ENCODE measurements at places on chromosomes 5 and 9.
A peak's percentile ranks its signal among the peaks of the same experiment; 100 is the strongest.

DNA sequence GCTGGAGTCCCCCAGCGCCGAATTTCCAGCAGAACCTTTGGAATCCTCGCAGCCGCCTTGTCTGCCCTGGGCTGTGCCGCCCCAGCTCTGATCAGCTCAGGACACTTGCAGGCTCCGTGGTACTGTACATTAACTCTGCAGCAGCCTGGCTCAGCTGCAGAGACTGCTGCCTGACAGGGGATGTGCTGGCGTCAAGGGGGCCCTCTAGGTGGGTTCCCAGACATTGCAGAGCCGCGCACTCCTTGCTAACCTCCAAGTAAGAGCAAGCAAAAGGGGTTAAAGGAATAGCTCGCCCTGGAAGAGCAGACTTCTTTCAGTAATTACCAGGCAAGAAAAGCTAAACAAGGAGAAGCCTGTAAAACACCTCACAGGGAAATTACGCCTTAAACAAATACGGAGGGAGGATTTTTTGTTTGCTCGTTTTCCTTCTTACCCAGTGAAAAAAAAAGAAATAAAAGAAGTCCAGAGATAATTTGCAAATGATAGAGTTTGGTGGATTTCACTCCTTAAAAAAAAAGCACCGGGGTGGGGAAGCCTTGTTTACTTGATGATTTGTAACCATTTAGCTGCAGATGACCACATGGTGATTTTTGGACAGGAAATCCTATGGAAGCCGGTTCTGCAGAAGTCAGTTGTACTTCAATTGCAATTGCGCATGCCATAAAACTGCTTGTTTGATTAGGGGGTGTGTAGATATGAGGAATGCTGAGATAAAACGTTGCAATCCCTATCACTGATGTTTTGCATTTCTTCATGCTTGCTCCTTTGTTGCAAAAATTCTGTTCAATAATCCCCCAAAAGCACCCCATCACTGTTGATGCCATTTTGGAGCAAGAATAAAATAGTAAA lies 305.8 kb downstream of the PDE4D start:
- DNase-seq, result peak; percentile 64
- no peak overlapping the region for H3K27ac ChIP-seq
- no peak overlapping the region for H3K4me3 ChIP-seq
- H3K4me1 ChIP-seq, result no peaks in the 10 kb centered on the region
- no peaks in the 10 kb centered on the region for H3K27me3 ChIP-seq

DNA sequence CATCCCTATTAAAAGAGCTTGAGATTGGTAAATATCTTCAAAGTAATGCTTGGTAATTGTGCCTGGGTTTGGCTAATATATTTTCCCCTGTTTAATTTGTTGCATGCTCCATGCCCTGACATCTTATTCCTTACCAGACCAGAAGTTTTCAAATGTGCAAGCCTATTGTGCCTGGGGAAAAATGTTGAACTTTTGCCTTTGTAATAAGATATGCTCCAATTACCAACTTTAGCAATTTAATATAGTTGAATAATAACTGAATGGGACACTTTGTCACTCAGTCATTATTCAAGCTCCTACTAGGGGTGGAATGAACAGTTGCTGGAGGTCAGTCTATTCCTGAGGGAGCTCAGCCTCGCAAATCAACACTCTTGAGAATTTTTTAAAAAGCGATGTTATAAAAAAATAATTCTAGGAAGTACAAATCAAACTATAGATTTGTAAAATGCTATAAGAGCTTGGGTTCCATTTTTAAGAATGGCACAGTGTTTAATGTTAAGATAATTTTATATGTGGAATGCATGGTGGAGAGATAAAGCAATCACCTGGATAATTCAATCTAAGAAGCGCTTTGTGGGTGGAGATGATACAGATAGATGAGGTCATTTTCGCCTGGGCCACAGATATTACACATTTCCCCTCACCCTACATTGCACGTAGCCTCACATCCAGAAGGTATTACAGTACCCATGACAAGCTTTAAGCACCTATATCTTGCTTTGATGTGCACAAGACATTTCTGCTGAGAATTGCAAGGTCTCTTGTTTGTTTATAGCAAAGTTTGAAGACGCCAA lies 231.8 kb downstream of the PIK3R1 start:
- H3K36me3 ChIP-seq, result no peaks in the 10 kb centered on the region
- H3K27me3 ChIP-seq, result no peaks in the 10 kb centered on the region
- H3K4me1 ChIP-seq, result no peaks in the 10 kb centered on the region
- H3K27ac ChIP-seq, result no peak overlapping the region
- no peak overlapping the region for H3K4me3 ChIP-seq

DNA sequence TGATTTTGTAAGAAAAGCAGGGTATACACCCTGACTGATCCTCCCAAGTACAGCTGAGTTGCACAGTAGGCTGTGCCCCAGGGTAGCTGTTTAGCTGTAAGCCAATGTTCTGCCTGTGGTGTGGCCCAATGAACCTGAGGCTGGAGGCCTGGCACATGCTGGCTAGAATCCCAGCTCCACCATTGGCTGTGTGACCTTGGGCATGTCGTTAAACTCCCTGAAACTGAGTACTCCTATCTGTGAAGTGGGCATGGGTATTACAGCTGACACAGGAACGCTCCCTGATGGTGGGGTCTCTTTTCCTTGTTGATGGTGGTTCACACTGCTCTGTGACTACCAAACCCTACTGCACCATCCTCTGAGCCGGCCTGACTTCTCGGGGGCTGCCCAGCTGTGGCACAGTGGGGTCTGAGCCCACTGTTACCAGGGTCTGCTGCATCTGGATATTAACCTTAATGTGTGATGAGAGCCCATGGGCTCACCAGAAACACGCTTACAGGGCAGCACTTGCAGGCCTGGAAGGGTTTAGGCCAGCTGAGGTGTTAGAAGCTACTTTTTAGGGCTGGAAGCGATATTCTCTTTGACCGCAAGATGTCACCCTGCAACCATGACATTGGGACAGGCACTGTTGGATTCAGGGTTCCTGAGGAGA lies 7.0 kb upstream of the GADD45G start:
- H3K4me3 ChIP-seq, result no peak overlapping the region
- peaks cover 3% of the 10 kb centered on the region for H3K4me1 ChIP-seq
- no peaks in the 10 kb centered on the region for H3K27me3 ChIP-seq
- no peak overlapping the region for H3K27ac ChIP-seq
- no peaks in the 10 kb centered on the region for H3K36me3 ChIP-seq

DNA sequence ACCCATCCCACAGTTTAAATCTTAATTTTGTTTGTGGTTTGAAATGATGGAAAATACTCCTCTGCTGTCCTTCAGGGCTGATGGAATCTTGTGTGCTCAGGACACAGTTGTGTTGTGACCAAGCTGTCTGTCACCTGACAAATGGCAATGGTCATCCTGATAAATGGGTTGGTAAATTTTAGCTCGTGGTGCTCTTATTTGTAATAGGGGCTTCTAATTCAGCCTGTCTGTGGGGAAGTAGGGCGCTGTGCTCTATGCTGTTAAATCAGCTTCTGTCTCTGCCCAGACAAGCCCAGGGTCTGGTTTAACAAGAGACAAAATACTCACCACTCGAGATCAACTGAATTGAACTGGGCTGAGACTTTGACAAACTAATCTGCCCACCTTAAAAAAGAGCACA lies 4.5 kb downstream of the LRRTM2 start:
- H3K27ac ChIP-seq, result no peak overlapping the region
- H3K36me3 ChIP-seq, result no peaks in the 10 kb centered on the region
- H3K27me3 ChIP-seq, result no peaks in the 10 kb centered on the region
- peaks cover 8% of the 10 kb centered on the region for H3K4me1 ChIP-seq

- H3K36me3 ChIP-seq, result no peaks in the 10 kb centered on the region
- no peaks in the 10 kb centered on the region for H3K27me3 ChIP-seq
- no peak for DNase-seq
- no peak overlapping the region for H3K4me3 ChIP-seq
These were observed 63.1 kb downstream of the ARL15 start for GRCh38 chr5:54247226-54247625.

- no peak overlapping the region for H3K27ac ChIP-seq
These were observed 63.6 kb downstream of the ADAMTS2 start for GRCh38 chr5:179281694-179282093.

GRCh38 chr5:59312223-59312622 lies 581.3 kb downstream of the PDE4D start:
- H3K4me3 ChIP-seq, result no peak overlapping the region
- peaks cover 2% of the 10 kb centered on the region for H3K4me1 ChIP-seq
- H3K36me3 ChIP-seq, result no peaks in the 10 kb centered on the region

DNA sequence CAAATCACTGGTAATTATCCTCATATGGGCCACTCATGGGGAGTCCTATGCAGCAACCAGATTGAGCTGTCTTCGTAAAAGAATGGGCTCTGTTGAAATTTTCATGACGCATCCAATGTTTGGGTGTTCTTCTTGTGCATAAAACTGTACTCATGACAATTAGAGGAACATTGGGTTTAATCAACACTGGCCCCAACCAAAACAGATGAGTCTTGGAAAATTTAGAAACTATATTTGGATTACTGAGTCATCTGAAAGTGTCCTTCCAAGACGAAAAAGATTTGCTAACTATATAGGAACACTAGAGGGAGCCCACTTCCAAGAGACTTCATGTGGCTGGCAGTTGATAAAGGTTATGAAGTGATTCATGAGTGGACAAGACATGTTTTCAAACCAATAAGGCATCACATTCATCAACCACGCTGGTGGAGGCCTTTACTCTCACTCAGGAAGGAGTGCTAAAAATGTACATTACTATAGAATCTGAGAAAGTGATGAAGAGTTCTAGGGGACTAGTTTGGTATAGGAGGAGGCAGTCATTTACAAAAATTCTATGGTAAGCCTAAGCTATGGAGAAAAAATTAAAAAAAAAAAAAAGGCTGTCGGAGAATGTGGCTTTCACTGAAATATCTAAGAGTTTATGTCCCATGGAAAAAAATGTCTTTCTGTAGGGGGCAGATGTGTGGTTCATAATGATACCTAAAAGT lies 313.5 kb downstream of the PRDM9 start:
- DNase-seq, result no peak
- H3K36me3 ChIP-seq, result no peaks in the 10 kb centered on the region
- no peak overlapping the region for H3K27ac ChIP-seq
- H3K4me3 ChIP-seq, result no peak overlapping the region
- H3K4me1 ChIP-seq, result no peaks in the 10 kb centered on the region

DNA sequence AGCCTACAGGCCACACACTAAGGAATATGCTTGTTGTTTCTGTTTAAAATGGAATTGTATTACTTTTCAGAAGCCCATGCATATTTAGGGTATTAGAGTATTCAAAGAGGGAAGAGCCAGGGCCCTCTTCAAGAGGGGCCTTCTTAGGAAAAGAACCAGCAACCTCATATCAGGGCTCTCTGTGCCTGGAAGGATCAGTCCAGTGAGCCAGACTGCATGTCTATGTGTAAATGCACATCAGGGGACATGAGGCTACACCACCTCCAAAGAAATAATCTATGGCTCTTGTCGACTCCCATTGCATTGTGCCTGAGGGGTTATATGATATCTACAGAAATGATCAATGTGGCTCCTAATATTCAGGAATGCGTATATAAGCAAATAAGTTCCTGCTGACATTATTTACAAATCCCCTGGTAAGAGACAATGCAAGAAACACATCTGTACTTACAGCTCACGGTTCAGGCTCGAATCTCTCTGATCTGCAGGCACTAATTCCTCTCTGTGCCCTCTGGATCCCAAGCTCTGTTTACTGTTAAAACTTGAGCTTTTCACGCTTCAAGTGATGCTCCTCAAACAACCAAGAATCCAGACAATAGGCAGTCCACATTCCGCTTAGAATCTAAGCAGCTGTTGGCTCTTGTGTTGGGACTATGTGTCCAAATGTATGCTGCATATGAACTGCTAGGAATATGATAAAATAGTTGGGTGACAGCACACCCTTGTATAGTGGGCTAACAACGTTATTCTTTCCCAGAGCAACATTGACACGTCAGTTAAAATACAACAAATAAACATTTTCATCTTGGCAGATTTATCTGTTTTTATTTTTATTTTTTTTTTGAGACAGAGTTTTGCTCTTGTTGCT lies 150.2 kb upstream of the KLF9 start:
- H3K27ac ChIP-seq, result no peak overlapping the region
- H3K4me1 ChIP-seq, result 0 out of 2 replicates have a peak, but pooled peaks cover 2% of the 10 kb centered on the region
- no peaks in the 10 kb centered on the region for H3K36me3 ChIP-seq
- DNase-seq, result no peak

DNA sequence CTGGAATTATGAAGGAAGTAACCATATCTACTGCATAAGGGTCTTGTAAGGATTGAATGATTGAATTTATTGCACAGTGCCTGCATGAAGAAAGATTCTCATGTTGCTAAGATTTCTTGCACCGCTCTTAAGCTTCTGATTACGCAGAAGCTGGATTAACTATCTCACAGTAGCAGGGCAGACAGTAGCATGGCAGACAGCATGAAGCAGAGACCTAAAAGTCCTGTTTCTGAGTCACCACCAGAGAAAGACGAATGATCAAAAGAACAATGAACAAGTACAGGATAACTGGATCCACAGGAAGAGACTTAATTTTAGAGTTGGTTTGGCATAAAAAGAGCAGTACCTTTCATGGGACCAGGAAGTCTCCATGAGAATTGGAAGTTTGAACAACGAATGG lies 142.4 kb downstream of the MAPKAP1 start:
- H3K27me3 ChIP-seq, result no peaks in the 10 kb centered on the region
- H3K4me1 ChIP-seq, result no peaks in the 10 kb centered on the region
- H3K27ac ChIP-seq, result no peak overlapping the region
- H3K36me3 ChIP-seq, result no peaks in the 10 kb centered on the region
- H3K4me3 ChIP-seq, result no peak overlapping the region
- no peak for DNase-seq

DNA sequence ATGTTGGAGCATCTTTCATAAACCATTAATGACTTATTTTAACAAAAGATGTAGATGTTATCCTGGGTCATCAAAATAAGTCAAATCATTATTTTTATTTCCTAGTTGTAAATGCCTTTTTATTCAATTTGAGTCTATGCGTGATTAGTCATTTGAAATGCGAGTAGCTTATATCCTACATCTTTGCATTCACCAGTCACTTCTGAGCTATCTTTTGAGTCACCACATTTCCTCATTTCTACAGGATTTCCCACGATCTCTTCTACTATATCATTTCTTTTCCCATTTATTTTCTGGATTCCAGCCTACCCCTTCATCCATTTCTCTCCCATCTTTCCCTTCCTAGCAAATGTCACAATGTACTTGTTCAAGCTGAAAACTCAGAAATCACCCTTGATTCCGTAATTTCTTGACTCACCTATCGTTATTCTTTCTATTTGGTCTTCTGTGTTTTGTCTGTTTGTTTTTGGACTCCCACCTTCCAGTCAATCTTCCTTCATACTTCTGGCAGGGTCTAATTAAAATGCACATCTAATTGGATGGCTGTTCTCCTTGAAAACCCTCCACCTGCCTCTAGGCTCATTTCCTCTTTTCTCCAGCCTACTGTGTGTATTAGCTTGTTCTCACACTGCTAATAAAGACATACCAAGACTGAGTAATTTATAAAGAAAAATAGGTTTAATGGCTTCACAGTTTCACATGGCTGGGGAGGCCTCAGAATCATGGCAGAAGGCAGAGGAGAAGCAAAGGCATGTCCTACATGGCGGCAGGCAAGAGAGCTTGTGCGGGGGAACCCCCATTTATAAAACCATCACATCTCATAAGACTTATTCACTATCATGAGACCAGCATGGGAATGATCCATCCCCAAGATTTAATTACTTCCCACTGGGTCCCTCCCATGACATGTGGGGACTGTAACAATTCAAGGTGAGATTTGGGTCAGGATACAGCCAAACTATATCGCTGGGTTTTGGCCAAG lies 112.4 kb downstream of the MEF2C start:
- DNase-seq, result no peak
- H3K27me3 ChIP-seq, result no peaks in the 10 kb centered on the region
- H3K4me1 ChIP-seq, result no peaks in the 10 kb centered on the region
- no peak overlapping the region for H3K4me3 ChIP-seq
- no peaks in the 10 kb centered on the region for H3K36me3 ChIP-seq
